Activated CD4-positive, alpha-beta T cell treated with anti-CD3 and anti-CD28 coated beads, Interleukin-2, amount 50 U/mL, for 48 hours (primary cell): ENCODE measurements at places on chromosomes 6 and 20.
A peak's percentile ranks its signal among the peaks of the same experiment; 100 is the strongest.

DNA sequence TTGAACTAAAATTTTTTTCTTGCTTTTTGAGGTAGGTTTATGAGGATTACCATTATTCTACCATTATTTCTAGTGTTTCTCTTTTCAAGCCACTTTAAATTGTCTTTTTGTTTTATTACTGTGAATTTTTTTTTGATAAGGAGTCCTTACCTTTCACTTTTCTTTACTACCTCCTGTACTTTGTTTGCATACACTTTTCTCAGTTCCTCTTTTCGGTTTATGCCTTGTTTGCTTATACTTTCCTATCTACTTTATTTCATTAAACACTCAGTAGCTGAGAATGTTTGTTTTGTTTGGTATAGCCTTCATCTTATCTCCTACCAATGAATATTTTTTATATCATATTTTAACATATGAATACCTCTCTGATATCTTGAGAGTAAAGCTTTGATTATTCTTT lies 147.9 kb downstream of the TFAP2B start:
- DNase-seq: no peak

- no peak for DNase-seq
Measured at GRCh38 chr20:3862333-3862732, 15.7 kb downstream of the MAVS start.

DNA sequence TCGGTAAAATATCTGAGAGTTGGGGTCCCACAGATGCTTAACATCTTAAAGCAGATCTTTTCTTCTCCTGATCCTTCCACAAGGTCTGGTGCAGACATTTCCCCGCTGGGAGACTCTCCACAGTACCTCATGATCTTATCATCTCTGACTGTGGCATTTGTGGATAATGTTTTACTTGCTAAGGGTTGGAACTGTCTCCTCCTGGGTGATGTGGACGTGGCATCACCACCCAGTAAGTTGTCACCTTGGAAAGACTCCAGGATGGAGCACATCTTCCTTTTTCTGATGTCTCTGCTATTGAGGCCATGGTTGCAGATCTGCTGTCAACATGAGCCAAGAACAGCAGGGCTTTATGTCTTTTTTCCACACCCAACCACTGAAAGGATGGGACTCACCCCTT lies 42.0 kb upstream of the FANCE start:
- DNase-seq: no peak

DNA sequence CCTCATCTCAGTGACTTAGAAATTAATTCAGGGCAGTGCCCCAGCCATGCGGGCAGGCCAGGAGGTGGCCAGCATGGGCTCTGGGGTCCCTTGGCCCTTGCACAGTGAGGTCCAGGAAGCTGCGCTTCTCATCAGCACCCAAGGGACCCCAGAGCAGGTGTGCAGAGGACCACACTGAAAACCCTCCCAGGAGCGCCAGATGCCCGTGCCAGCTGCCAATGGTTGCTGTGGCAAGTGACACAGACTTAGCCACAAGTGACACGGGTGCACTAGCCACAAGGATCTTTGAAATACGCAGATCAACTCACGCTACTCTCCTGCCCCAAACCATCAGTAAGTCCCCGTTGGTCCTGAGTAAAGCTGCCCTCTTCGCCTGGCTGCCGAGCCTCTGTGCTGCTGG lies 88.1 kb downstream of the ERMARD start:
- no peak for DNase-seq

GRCh38 chr6:52760105-52760765 lies 3.0 kb downstream of the GSTA2 start:
- DNase-seq: no peak

GRCh38 chr20:50872560-50873425 lies 58.4 kb downstream of the ADNP start:
- no peak for DNase-seq

DNA sequence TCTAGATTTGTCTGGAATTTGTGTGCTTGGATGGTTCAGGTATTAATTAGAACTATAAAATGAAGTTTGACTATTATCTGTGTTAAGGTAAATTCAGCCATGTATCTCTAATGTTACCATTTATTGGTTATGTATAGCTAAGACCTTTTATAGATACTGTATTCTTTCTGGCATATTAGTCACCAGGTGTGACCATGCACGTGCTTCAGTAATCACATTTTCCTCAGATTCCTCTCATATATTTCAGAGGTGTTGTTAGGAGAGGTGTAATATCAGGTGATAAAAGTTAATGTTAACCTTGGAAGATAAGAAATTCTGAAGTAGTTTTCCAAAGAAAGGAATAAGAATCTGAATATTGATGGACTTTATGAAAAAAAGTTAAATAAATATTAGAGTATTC lies 194.5 kb upstream of the KHDRBS2 start:
- no peak for DNase-seq

DNA sequence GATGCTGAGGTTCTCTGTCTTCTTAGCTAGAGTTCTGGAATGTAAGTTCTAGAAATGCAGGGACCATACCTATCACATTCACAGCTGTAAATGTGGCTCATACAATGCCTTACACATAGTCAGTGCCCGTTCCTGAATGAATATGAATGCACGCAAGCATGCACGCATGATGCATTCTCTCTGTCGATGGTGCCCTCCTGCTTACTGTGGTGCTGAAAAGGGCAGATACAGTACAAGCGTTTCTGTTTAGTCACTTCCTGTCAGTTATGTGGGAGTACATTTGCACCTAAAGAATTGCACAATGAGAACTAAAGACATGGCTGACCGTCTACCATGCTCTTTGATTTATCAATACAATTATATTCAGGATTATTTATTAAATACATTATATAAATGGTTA lies 152.2 kb upstream of the SOX4 start:
- DNase-seq: no peak

- no peak for DNase-seq
Measured at GRCh38 chr6:88263591-88263990, 97.4 kb upstream of the CNR1 start.

DNA sequence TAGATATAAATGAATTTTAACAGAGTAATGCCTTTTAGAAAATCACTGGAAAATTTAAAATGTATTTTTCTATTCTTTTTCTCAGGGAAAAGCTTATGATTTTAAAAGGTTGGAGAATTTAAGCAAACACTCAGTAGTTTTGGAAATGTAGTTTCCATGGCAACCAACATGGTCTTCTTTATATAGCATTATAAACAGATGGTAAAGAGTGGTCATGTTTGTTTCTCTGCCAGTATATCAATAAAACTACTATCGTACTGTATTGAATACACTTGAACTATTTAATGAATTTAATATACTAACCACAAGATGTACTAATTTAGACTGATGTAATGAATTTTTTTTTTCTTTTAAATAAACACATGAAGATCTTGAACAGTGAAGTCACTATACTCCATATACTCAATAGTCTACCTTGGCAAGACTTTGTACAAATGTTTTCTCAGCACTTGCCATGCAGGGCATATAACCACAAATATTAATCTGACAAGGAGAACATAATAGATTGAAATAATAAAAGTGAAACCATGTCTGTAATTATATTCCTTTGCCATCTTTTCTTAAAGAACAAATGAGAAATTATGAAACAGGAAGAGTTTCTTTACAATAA lies 105.5 kb downstream of the PDSS2 start:
- no peak for DNase-seq

GRCh38 chr6:111211411-111212030 lies 124.2 kb downstream of the SLC16A10 start:
- no peak for DNase-seq

DNA sequence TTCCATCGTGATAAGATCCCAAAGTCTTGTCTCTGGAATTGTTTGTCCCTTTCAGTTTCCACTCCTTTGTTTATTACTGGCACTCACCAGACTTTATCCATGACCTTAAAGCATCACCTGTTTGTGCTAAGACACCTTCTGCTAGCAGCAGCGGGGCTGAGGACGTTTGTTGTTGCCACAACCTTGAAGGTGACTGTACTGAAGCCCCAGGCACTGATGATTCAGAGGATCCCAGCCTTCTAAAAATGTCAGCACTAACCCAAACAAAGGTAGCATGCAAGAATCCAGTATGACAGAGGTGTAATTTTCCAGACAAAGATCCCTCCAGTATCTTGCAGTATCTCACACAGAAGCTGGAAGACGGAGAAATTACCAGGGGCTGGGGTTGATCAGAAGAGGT lies 28.9 kb upstream of the SMIM8 start:
- DNase-seq: no peak

DNA sequence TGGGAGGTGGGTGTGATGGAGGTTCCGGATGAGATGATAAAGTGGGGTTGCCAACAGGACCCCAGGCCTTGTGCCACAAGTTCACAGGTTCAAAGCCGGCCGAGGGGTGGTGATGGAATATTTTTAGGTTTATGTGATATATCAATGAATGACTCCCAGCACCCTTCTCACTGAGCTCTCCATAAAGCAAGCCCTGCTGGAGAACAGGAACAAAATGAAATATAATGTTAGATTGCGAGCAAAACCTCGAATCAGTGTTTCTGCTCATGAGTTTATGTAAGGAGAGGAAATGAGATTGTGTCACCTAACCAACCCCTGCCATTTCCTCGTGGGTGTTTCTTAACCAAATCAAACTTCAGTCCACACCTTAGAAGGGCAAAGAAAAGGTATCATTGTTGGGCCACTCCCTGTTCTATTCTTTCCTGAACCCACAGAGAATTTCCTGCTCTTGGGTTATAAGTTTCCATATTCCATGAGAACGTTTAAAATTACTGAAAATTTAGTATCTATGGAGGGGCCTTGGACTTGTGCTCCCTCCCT lies 192.2 kb upstream of the EXOC2 start:
- no peak for DNase-seq

GRCh38 chr6:30480536-30481156 lies 8.7 kb upstream of the HLA-E start:
- DNase-seq: no peak

GRCh38 chr20:49914310-49915117 lies 815 bp downstream of the SPATA2 start:
- DNase-seq: no peak

DNA sequence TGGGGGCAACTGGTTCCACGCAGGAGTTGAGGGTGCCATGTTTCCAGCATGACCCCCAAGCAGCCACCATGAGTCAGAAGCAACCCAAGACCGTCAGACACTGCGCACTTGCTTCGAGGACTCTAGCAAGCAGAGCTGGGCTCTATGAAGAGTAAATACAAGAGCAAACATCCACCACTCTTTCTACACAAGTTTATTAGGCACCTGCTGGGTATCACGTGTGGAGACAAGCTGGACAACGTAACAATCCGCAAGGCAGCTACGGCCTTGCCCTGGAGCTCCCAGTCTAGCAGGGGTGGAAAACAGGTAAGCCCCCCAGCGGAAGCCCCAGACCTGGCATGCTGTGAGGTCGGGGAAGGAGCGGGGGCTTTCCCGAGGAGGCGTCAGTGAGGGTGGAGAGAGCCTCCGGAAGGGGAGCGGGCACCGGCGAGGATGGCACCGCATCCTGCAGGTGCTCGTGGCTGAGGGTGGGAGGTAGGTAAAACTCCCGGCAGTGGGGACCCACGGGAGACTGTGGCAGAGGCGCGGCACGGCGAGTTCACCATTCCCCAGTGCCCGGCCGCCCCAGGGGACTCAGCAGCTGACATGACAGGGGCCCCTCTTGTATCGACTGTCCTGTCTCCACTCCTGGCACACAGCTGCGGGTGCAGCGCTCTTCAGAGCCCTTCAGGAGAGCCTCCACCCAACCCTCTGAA lies 33.6 kb downstream of the GNAS-AS1 start:
- DNase-seq: no peak

- no peak for DNase-seq
Measured at GRCh38 chr6:81328700-81329099, 423.8 kb downstream of the TENT5A start.

GRCh38 chr6:34656378-34657036 lies 40.1 kb downstream of the ILRUN start:
- peak; percentile 41 for DNase-seq

- no peak for DNase-seq
Measured at GRCh38 chr6:135811644-135812526, 39.6 kb upstream of the PDE7B start.

- DNase-seq: no peak
Measured at GRCh38 chr20:6483727-6484126, 283.8 kb upstream of the BMP2 start.
